ENCODE measurements at places on chromosomes 13 and 19.
A peak's percentile ranks its signal among the peaks of the same experiment; 100 is the strongest.

DNA sequence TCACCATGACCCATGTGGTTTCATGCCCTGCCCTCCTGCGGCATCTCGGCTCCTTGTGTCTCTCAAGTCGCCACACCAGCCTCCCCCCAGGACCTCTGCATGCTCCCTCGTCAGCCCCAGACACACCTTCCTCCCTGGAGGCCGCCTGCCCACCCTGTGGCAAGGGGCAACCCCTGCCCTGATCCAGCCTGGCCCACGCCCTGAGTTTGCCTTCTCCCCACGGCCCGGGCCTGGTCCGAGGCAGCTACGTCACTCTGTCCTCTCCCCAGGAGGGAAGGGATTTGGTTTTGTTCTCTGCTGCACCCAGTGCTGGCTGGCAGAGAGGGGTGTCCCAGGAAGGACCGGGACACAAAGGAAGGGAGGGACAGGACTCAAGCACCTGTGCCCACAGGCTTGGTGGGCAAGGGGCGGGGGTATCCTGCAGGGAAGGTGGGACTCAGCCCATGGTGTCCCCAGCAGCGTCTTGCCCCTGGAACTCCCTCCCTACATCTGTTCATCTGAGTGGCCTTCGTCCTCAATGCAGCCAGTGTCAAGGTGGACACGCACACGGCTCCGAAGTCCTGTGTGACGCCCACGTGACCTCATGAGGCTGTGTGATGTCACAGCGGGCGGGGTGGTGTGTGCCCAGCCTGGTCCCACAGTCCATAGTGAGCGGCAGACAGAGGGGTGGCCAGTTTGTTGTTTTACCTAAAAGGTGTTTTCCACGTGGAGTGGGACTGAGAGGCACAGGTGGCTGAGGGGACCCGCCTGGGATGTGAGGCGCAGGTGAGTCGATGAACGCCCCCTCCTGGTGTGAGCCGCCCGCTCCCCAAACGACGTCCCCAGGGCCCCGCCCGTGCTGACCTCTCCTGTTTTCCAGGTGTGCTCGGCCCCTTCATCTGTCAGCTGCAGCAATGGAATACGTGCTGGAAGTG, at the start of gene TEX29:
TEX29 (plus strand) TSS at position 645 of the 914 bp plus-strand sequence; CDS start at position 894, 249 bp downstream.
- no peak for DNase-seq

DNA sequence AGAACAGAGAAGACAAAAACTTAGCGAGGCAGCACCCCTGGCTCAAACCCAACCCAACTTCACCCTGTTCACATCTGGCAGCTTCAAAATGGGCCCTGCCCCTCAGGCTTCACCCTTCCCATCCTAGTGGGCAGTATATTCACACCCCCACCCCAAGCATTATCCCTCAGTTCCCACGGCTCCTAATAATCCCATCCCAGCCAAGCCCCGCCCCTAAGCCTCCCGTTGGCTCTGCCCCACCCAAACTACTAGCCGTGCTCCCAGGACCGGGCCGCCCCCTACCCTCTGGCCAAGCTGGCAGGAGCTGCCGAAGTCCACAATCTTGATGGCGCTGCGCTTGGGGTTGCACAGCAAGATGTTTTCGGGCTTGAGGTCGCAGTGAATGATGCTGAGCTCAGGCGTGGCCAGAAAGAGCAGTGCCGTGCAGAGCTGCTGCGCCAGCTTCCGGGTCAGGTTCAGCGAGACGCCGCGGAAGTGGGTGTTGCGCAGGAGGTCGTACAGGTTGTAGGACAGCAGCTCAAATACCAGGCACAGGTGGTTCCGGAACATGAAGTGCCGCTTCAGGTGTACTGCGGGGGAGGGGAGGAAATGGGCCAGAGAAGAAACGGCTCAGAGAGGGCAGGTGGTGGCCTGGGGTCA, 5.8 kb downstream of the DYRK1B start:
- DNase-seq = no peak

DNA sequence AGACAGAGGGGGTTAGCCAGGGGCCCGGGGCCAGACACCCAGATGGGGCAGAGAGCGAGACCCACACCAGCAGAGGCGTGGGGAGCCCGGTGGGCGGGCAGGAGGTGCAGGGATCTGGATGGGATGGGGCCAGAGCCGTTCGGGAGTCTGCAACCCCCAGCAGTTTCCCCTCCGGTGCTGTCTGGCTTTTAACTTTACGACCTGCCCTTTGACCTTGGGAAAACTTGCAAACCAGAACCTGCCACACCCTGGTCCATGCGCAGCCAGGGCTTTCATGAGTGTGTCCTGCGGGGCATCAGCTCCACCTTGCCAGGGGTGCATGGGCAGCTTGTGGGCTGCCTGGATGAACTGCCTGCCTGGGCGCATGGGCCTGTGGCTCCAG, 9.8 kb downstream of the JOSD2 start:
- no peak for DNase-seq

DNA sequence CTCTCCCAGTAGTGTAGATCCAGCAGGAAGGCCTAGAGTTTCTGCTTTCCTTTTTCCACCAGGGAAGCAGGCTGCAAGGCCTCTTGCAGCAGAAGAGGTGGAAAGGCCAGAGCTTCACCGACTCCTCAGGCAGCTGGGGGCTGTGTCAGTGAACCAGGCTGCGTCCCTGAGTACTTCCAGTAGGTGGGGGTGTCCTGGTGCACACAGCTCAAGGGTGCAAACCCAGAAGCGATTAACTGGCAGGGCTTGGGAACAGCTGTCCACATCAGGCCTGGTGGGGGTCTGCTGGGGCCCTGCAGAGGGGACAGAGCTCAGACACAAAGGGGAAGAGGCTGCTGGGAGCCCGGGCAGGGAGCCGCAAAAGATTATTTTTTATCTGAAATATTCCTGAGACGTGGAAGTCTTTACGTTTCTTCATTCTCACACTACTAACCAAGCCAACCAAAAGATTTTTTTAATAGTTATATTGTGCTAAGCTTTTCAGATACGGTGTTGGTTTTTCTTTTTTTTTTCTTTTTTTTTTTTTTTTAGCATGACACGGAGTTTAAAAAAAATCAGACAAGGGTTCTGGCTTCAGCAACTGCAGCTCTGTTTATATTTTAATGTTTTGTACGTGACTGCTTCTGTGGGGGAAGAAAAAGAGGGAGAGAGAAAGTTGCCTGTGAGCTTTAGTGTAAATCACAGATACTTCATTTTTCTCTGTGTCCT, 11.0 kb downstream of the TSHZ3 start:
- peak; percentile 33 for DNase-seq

DNA sequence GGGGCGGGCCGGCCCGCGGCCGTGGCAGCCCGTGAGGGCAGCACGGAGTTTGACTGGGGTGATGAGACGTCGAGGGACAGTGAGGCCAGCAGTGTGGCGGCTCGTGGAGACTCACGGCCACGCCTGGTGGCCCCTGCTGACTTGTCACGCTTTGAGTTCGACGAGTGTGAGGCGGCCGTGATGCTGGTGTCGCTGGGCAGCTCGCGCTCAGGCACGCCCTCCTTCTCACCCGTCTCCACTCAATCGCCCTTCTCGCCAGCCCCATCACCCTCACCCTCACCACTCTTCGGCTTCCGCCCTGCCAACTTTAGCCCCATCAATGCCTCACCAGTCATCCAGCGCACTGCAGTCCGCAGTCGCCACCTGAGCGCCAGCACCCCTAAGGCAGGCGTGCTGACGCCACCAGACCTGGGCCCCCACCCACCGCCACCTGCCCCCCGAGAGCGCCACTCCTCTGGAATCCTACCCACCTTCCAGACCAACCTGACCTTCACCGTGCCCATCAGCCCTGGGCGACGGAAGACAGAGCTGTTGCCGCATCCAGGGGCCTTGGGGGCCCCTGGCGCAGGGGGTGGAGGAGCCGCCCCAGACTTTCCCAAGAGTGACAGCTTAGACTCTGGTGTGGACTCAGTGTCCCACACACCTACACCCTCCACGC, 4.5 kb downstream of the CIC start:
- DNase-seq = no peak

DNA sequence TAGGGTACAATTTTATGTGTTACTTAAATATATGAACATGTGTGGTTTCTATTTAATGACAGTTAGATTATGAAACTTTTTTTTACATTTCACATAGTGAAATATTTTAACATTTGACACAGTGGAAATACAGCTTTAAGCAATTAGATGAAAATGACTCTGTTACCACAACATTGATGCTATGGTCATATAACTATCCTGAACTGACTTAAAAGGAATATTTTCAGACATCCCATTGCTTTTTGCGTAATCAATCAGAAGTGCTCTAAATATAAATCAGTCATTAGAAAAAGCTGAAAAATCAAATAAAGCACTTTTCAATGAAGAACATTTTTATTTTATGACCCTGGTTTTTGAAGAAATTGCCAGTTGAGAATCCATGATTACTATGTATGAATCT, 80.3 kb downstream of the UFM1 start:
- DNase-seq = no peak

DNA sequence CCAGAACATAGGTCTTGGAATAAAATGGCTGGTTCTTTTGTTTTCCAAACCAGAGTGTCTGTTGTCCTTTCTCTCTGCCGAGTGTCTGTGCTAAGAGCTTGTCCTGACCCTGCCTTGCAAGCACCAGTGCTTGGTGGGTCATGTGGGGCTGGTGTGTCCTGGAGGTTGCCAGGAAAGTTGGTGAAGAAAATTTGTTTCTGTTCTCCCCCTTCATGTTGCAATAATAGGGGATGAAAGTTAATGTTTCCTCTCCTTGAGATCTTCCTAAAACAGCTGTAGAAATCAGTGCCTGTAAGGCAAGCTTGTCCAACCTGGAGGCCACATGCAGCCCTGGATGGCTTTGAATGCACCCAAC, 2.7 kb downstream of the HAMP start:
- no peak for DNase-seq

- DNase-seq = no peak
These were observed 310.0 kb downstream of the TEX29 start for GRCh38 chr13:111630406-111630805.

DNA sequence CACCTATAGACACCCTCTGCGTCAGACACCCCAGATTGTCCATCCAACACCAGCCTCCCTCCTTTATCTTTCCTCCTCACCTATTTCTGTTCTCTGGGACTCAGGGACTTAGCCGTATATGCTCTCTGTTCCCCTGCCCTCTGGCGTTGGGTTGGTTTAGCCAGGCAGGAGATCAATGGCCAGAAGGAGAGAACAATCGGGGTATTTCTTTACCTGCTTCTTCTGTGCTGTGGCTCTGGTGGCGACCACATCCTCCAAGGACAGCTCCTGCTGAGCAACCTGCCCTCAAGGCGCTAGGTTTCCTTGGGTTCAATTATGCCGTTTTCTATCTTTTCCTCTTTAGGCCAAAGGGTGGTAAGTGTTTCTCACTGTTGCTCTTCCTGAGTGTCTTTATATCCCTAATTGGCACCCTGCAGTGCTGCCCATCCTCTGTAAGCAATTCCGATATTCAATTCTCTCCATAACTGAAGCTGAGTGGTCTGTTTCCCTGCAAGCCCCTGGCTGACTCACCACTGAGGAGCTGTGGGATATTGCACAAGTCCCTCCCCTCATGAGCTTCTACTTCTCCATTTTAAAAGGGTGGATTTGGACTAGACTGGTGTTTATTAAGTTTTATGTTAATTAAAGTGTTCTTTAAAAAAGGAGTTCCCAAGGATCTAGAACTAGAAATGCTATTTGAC, 63.7 kb upstream of the TMTC4 start:
- no peak for DNase-seq

GRCh38 chr13:80359778-80360452, 19.0 kb upstream of the SPRY2 start:
- no peak for DNase-seq

- DNase-seq = no peak
These were observed 3.7 kb upstream of the ARHGAP45 start for GRCh38 chr19:1063030-1063908.

- no peak for DNase-seq
These were observed 97.2 kb upstream of the MAB21L1 start for GRCh38 chr13:35573639-35574038.

- no peak for DNase-seq
These were observed 62.3 kb downstream of the EFNB2 start for GRCh38 chr13:106473154-106473553.

- peak; percentile 41 for DNase-seq
These were observed 32.5 kb downstream of the CAPN12 start for GRCh38 chr19:38711726-38712153.

DNA sequence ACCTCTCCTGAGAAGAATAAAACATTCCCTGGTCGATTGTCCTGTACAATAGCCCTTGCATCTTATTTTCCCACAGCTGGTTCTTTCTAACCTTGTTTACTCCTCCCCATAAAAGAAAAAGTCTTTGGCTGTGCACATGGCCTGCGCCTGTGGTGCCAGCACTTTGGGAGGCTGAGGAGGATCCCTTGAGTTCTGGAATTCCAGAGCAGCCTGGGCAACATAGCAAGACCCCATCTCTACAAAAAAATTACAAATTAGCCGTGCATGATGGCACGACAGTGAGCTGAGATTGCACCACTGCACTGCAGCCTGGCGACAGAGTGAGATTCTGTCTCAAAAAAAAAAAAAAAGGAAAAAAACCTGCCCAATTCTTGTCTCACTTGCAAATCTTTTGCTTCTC, 7.2 kb upstream of the NUP62 start:
- no peak for DNase-seq

GRCh38 chr13:113922412-113923118, 51.3 kb downstream of the C13orf46 start:
- DNase-seq = no peak

DNA sequence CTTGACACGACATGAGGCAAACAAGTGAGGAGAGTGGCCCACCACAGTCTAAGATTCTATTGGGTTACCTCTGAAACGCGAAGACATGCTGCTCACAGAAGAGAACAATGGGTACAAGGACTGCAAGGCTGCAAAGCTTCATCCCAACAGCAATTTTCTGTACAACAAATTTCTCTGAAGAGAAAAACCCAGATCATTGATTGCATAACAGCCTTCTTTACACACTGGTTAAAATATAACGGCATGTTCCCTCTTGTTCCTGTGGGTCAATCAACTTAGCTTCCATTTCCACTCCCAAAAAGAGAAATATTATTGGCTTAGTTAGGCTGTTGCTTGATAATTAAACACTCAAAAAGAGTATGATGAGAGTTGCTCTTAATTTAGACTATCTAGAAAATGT, at the start of gene CPB2:
CPB2 (minus strand) TSS at position 166 of the 400 bp plus-strand sequence; CDS start at position 142, 24 bp downstream.
- no peak for DNase-seq

DNA sequence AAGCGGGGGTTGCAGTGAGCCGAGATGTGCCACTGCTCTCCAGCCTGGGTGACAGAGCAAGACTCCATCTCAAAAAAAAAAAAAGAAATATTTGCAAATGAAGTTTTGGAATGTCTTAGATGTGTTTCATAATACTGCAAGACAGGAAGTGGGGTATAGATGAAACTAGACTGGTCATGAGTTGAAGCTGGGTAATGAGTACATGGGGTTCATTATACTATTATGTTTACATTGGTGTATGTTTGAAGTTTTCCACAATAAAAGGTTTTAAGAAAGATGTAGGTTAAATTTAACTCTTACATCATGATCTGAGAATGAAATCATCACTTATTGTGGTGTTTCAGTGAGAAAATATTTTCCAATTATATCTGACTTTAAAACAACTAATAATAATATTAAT, 19.0 kb downstream of the FNDC3A start:
- no peak for DNase-seq

- no peak for DNase-seq
These were observed 105.8 kb downstream of the LACC1 start for GRCh38 chr13:43985422-43986072.

Data from ACHN (cell line).